Activated gamma-delta T cell (primary cell): ENCODE measurements at places on chromosomes 3 and 15.

- DNase-seq: no peak
Measured at GRCh38 chr3:14646589-14647413, 4.8 kb upstream of the CCDC174 start.

DNA sequence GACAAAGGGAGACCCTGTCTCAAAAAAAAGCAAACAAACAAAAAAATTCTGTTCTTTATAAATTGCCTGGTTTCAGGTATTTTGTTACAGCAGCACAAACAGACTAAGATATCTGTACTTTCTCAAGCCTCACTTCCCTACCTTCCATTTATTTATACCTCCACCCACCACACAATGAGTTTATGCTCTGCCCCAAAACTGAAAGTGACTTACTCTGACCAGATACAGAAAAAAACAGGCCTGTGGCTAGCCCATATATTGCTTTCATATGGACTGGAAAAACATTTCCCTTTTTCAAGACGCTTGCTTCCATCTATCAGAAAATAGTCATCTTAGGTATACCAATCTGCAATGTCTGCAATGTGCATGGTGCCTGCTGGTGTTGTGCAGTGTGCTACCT is 8.7 kb upstream of the GPD1L start:
- no peak for DNase-seq

DNA sequence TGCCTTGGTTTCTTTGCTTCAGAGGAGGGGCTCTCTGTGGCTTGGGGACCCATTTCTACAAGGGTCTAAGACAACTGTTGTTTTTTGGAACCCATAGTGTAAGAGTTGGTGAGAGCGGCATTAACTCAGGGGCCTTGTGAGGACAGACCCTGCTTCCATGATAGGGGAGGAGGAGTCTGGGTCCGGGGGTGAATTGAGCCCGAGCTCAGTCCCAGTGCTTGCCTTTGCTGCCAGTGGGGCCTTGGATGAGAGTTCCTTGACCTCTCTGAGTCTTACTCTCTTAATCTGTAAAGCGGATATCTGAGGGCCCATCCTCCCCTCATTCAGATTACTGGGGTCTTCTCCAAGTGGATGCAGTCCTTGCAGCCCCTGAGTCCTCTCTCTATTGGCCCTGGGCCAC is 74.2 kb downstream of the EEFSEC start:
- DNase-seq: no peak

GRCh38 chr3:43964640-43965039 is 273.9 kb downstream of the ABHD5 start:
- DNase-seq: no peak

GRCh38 chr3:197746209-197746608 is 3.5 kb upstream of the FYTTD1 start:
- no peak for DNase-seq

DNA sequence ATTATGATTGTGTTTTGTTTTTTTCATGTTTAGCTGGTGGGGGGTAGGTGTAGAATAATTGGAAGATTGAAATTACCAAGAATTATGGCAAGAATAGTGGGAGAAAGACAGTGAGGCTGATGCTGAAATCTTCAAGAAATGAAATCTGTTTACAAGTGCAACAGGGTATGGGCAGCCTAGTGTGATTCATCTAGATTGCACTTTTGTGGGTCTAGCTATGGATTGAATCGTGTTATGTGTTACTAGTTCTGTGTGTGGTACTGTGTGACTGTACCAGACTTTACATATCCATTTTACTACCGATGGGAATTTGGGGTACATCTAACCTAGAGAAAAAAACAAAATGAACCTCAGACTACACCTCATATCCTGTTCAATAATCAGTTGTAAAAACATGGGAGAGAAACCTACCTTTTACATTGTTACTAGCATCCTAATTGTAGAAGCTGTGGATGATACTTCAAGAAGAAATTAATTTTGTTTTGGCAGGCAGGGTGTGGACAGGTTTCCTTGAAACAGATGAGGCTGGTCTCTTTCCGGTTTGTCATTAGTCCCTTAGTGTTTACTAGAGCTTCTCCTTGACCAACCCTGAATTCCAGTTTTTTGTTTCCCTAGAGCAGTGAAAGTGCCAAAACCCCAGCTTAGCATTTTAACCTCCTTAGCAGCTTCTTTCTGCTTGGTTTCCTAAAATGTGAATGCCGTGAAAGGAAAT is 47.9 kb downstream of the OPA1 start:
- no peak for DNase-seq

GRCh38 chr3:48564022-48564421 is 441 bp upstream of the UCN2 start:
- no peak for DNase-seq

DNA sequence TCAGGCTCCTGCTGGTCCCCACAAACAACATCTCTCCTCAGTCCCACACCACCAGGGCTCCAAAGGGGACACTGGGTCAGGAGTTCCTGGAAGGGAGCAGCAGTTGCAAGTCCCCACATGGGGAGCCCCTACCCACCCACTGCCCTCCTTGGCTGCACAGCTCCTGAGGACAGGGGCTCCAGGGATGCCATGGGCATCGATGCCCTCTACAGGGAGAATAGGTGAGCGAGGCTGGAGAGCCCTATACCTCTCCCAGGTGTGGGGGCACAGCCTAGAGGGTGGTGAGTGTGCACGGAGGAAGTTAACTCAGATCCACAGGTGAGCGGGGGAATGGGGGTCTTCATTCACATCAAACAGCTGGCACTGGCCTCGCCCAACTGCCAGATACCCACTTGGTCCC is 141.2 kb upstream of the LINGO1 start:
- DNase-seq: no peak

GRCh38 chr3:159624616-159625015 is 364.0 kb upstream of the IL12A start:
- DNase-seq: no peak

DNA sequence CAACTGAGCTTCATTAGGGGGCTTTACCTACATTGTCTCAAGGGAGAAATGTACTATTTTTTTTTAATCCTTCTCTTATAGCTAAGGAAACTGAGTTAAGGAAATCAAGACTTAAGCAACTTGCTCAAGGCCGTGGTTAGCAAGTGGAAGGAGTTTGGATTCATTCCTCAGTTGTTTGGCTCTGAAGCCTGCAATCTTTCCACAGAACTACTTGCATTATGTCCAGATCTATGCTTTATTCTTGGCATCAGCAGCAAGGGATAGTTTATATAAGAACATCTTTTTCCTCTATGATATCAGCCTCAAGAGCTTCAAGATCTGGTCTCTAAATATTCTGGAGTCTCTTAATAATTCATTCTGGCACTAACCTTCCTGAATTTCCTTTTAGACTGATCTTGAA is 182.4 kb downstream of the SV2B start:
- no peak for DNase-seq

DNA sequence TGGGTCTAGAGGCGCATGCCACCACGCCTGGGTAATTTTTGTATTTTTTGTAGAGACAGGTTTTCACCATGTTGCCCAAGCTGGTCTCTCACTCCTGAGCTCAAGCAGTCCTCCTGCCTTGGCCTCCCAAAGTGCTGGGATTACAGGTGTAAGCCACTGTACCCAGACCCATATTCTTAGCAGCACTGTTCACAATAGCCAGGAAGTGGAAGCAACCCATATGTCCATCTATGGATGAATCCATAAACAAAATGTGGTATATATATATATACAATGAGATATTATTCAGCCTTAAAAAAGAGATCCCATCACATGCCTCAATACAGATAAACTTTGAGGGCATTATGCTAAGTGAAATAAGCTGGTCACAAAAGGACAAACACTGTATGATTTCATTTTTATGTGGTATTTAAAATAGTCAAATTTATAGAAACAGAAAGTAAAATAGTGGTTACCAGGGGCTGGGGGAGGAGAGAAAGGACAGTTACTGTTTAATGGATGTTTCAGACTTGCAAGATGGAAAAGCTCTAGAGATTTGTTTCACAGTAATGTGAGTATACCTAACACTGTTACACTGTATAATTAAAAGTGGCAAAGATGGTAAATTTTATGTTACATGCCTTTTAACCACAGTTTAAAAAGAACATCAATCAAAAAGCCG is 35.7 kb upstream of the GRAMD1C start:
- DNase-seq: no peak

DNA sequence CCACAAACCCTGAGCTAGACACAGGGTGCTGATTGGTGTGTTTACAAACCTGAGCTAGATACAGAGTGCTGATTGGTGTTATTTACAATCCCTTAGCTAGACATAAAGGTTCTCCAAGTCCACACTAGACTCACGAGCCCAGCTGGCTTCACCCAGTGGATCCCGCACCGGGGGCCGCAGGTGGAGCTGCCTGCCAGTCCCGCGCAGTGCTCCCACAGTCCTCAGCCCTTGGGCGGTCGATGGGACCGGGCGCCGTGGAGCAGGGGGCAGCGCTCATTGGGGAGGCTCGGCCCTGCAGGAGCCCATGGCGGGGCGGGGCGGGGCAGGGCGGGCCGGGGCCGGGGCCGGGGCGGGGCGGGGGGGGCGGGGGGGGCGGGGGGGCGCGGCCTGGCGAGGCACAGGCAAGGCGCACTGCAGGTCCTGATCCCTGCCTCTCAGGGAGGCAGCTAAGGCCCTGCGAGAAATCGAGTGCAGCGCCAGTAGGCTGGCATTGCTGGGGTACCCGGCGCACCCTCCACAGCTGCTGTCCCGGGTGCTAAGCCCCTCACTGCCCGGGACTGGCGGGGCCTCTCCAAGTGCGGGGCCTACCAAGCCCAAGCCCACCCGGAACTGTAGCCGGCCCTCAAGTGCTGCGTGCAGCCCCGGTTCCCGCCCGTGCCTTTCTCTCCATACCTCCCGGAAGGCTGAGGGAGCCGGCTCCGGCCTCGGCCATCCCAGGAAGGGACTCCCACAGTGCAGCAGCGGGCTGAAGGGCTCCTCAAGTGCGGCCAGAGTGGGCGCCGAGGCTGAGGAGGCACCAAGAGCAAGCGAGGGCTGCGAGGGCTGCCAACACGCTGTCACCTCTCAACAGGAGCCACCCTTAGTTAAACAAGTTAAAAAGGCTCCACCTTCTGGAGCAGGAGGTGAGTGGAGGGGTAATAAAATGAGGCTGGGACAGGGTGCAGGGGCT is 9.8 kb upstream of the TMEM40 start:
- no peak for DNase-seq

- no peak for DNase-seq
Measured at GRCh38 chr3:175088766-175089380, 229.7 kb downstream of the NAALADL2 start.

- DNase-seq: no peak
Measured at GRCh38 chr3:141763088-141763750, at the start of gene GRK7. GRK7 (plus strand) TSS chr3:141763408; CDS start chr3:141778285, 14,877 bp downstream.

DNA sequence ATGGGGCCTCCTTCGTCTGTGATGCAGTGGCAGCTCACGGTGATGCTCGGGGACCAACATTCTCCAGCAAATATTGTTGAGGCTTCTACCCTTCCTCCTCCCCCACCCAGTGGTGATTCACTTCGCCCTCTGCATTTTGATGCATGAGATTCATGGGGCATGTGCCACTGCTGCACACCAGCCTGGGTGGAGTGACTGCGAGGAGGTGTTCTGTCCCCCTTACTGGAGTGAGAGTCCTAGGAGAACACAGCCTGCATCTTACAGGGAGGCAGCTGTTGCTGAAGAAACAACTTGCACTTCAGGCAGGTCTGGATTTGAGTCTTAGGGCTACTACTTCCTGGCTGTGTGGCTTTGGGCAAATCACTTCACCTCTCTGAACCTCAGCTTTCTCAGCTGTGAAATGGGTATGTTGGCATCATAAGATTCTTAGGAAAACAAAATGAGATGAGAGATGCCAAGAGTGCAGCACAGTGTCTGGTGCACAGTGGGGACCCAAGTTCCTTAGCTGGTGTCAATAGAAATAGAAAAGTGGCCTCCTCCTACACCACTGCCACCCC is 10.2 kb upstream of the SKOR1 start:
- no peak for DNase-seq

DNA sequence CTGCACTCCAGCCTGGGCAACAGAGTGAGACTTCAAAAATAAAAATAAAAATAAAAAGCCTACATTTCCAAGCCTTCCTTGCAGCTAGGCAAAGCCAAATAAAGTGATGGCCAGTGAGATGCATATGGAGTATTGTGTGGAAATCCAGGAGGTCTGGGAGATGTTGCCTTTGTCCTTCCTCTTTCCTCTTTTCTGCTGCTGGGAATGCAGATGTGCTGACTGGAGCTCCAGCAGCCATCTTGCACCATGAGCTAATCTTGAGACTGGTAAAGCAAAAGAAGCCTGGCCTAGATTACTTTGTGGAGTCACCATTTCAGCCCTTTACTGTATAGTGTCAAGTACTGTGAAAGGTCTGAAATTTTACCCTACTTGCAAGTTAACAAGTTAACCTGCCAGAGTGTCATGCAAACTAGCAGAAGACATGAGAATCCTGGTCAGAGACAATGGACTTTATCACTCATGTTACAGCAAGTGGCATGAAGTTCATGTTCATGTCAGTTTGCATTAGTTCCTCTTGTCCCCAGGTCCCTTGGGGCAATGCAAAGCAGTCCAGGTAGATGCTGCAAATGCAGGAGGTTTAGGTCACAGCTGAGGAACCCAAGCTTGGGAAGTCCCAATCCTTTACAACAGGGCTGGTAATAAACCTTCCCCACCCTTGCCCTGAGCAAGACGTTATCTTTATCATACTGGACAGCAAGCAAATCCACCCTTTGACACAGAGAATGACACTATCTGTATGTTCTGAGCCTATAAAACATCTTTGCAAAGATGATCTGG is 103.1 kb downstream of the TLE3 start:
- no peak for DNase-seq

DNA sequence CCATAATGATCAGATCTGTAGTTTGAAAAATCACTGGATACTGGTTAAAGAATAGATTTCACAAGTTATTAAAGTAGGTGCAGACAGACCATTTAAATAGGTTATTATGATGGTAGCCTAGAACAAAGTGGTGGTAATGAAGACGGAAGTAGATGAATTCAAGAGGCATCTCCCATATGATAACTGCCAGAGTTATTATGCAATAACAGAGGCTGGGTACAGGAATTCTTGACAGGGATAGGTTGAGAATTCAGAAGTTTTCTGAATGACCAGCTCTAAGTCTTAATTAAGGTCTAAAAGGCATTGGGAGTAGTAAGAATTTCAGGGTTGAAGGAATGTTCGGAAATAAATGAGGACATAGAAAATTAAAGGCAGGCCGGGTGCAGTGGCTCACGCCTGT is 108.9 kb downstream of the PEAK1 start:
- no peak for DNase-seq

DNA sequence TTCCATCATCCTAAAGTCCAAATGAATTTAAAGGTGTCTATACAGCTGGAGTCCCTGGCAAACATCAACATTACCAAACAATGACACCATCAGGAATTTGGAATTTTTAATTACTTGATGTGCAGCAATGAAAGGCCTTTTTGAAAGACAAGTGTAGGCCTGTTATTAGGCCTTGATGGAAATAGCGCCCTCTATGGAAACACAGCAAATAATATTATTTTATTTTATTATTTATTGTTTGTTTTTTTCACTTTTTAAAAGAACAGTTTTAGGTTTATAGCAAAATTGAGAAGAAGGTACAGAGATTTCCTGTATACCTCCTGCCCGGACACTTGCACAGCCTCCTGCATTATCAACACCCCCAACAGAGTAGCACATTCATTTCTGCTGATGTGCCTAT is 18.1 kb upstream of the OR5AC2 start:
- no peak for DNase-seq

DNA sequence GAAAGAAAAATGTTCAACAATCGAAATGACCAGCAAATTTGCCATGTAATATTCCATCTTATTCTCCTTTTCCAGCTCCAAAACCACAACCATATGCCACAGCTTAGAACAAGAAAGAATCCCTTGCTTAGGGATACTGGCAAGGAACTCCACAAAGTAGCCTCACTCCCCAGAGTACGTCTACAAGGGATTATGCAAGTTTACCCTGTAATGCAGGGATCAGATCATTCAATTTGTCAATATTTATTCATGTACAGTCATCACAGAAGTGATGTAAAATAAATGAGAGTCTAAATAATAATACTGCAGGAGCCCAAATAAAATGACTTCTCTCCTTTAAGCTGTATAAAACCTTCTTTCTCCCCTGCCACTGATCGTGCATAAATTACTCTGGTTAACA is 23.5 kb upstream of the MYO1E start:
- no peak for DNase-seq
